Stimulated activated CD4-positive, alpha-beta T cell treated with anti-CD3 and anti-CD28 coated beads, TNF-alpha, amount 100 ng/mL, for 24 hours (primary cell): ENCODE measurements at places on chromosomes 12 and 14.

GRCh38 chr12:131353826-131354225, 357.1 kb upstream of the SFSWAP start:
- no peak for DNase-seq

DNA sequence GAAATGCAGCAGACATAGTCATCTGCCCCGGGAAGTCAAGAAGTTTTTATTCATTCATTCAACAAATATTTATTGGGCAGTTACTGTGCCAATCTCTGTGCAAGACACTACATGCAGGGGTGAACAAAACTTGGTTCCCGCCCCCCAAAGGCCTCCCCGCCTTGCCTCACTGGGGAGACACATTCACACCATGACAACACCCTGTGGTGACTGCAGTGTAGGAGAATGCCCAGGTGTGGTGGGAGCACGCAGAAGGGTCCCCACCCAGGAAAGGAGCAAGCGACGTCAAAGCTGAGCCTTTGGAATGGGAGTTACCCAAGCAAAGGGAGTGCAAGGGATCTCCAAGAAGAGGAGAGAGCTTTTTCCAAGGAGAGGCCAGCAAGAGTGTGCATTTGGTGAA, 1.6 kb upstream of the AQP6 start:
- DNase-seq, result no peak

DNA sequence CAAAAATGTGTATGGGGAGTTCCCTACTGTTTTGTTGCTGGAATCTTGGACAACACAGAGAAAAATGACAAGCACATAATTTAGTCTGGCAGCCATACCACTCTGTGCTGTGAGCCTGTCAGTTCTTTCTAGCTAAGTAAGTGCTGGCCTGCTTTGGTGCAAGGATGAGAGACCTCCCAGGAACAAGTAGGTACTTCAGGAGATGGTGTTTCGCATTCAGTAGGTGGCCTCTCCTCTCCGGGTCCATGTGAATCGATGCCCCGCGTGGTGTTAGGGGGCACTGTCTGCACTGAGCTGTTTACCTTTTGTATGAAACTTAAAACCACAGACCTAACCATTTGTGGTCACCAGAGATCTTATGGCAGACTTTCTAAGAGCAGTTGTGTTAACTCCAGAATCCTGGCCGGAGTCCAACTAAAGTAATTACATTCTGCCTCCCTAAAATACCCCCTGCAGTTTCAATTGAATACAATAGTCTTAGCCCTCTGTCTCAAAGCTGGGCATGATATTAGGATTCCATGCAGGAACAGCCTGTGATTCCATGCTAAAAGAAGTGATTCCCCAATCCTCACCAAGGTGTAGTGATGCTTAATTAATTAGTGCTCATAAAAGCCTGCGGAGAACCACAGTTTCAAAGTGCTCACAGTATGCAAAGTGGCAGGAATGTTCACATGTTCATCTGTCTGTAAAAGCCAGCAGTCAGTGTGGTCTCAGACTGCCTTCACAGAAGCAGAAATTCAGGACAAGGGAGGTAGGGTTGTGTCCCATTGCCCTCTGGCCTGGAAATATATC, 64.2 kb downstream of the LLPH start:
- DNase-seq, result no peak

DNA sequence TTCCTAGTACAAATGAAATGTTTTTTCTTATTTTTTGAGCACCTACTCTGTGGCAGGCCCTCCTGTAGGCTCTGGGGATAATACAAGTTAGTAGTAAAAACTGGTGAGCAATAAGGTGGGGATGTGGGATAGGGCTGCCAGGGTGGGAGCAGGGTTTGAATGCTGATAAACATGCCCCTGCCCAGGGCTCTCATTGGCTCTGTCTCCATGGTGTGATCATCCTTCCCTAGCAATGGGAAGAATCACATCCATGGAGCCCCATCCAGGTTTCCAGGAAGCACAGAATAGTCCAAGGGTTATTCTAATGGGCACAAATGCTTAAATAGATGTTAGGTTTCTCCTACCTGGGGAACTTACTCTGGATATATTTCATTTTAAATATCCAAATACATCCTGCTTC, 45.5 kb downstream of the GIT2 start:
- no peak for DNase-seq
